B cell (primary cell): ENCODE measurements at places on chromosomes 4 and X. TPM values are rescaled to one million over a fixed set of nuclear protein-coding genes. Genes with fewer than 3 reads are reported as not detected.

DNA sequence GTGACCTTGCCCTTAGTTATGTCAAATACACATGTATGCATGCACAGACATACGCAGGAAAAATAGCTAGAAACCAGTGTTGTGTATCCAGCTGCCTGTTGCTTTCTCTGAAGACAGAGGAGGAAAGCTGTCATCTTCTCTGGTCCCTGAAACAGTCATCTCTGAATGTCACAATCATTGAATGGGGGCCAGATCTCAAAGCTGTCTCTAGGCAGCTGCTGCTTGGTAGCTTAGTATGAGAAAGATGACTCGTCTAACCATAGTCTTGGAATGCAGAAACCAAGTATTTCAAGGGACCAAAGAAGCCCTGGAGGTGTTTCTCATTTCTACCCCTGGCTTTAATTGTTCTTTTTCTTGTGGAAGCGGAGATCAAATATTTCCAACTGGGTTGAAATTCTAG lies 4.0 kb downstream of the GRIA3 start:
- no peak for DNase-seq
- H3K4me1 ChIP-seq, result no peaks in the 10 kb centered on the region
- H3K27me3 ChIP-seq, result no peaks in the 10 kb centered on the region

GRCh38 chrX:123779908-123780396 lies 47.1 kb upstream of the THOC2 start:
- no peaks in the 10 kb centered on the region for H3K36me3 ChIP-seq
- DNase-seq, result no peak
- H3K27me3 ChIP-seq, result no peaks in the 10 kb centered on the region
- no peak overlapping the region for H3K27ac ChIP-seq
- H3K4me3 ChIP-seq, result no peak overlapping the region
- no peaks in the 10 kb centered on the region for H3K4me1 ChIP-seq

GRCh38 chrX:154812341-154813101 lies 7.2 kb upstream of the MPP1 start:
- no peaks in the 10 kb centered on the region for H3K27me3 ChIP-seq
- DNase-seq, result no peak
- no peak overlapping the region for H3K4me3 ChIP-seq
- no peak overlapping the region for H3K27ac ChIP-seq

DNA sequence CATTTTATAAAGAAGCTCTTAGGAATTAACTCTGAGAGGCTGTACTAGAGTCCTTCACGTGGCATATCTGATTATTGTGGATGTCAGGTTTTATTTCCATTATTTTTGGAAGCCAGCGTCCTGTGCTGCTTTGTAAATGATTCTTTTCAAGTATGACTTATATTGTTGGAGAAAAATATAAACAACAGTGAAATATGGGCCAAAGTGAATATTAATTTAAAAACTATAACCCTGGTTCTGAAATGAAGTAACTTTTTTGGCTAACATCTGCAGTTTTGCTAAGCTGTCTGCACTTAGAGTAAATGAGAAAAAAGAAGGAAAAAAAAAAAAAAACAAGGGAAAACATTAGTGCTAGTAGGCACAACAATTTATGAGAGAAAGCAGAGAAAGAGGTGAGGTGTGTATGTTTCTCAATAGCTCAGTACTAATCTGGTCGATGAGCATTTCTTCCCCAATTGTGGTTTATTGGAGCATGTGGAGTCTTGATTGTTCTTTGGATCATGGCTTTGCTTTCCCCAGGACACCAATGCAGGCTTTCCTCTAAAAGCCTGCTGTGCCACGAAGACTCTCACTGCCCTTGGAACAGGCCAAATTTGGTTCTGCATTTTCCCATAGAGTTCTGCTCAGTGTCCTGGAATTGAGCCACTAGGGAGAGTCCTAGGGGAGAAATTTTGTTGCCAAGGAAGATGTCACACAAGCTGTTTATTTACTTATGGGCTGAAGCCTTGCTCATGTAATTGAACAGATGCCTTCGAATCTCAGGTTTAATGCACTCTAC lies 273.3 kb downstream of the DKK2 start:
- no peaks in the 10 kb centered on the region for H3K36me3 ChIP-seq
- H3K4me3 ChIP-seq, result no peak overlapping the region
- no peak overlapping the region for H3K27ac ChIP-seq
- no peak for DNase-seq

GRCh38 chrX:138917781-138918180 lies 206.3 kb upstream of the FGF13 start:
- H3K4me3 ChIP-seq, result no peak overlapping the region
- no peaks in the 10 kb centered on the region for H3K36me3 ChIP-seq
- no peaks in the 10 kb centered on the region for H3K4me1 ChIP-seq
- no peaks in the 10 kb centered on the region for H3K27me3 ChIP-seq

The CACNA1F gene
- 9.3 and 9.5 TPM in 2 replicates for polyA plus RNA-seq
